Stimulated activated naive B cell treated with anti-CD40 and anti-IgM and Interleukin-4, amounts not matched to agents 10 μg/mL and 1 μg/mL and 100 μg/mL, for 72 hours (primary cell): ENCODE measurements at places on chromosomes 7 and 10.
A peak's percentile ranks its signal among the peaks of the same experiment; 100 is the strongest.

DNA sequence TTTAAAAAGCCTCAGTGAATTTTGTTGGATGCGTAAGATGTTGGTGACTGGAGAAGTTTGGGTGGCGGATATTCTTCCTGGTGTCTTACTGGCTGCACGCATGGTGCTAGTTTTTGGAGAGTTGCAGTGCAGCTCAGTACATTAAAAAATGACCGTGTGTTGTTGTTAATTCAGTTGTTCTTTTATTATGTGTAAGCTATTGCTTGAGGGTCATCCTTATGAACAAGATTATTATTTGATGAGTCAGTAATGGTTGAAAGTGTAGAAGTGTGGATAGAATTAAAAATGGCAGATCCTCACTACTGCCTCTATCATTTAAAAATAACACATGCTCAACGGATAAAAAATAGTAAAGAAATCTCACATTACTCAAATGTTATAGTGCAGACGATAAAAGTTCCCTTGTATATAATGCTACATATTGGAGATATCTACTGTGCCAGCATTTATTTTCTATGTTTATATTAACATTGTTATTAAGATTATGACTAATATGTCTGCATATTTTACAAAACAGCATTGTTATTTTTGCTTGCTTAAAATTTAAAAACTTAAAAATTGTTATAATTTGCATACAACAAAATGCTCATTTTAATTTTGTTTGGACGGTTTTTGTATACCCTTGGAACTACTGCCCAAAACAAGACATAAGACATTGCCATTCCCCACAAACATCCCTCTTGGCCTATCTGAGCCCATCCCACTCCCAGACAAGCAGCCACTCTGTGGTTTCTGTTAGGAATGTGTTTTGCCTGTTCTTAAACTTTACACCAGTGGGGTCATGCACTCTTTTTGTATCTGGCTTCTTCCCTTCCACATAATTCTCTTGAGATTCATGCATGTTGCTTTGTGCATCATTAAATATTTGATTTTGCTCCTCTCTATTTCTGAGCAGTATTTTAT is 142.0 kb downstream of the DOCK1 start:
- no peak for DNase-seq

DNA sequence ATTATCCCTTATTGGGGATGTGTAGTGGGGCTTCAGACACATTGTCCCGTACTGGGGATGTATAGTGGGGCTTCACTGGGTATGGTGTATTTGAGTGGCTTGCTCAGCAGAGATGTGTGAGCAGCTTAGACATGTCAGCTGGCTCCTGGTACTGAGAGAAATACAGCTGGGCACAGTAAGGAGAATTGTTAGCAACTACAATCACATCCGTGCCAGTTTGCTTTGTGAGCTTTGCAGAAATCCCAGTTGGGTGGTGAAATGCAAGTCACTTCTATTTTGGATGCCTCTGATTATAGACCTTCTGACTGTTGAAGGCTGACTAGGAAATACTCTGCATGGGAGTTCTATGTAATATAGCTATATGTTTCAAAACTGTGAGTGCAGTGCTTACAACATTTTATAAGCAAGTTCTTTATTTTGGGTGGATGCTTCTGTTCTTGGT is 10.8 kb downstream of the CCNY start:
- no peak for DNase-seq

DNA sequence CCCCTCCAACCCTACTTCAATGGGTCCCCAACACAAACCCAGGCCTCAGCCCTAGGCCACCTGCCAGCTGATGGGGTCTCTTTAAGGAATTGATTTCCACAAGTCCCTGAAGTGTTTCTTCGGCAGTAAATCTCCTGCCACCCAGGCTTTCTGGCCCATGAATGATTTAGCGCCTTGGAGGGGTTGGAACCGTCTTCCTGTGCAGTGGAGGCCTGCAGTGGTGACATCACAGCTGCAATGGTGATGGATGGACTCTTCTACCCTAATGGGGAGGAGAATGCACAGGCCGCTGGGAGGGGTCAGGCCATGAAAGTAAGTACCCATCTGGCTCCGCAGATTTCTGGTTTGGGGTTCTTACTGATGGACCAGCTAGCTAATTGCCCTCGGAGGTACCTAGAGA is 163.8 kb downstream of the UBE2H start:
- no peak for DNase-seq

DNA sequence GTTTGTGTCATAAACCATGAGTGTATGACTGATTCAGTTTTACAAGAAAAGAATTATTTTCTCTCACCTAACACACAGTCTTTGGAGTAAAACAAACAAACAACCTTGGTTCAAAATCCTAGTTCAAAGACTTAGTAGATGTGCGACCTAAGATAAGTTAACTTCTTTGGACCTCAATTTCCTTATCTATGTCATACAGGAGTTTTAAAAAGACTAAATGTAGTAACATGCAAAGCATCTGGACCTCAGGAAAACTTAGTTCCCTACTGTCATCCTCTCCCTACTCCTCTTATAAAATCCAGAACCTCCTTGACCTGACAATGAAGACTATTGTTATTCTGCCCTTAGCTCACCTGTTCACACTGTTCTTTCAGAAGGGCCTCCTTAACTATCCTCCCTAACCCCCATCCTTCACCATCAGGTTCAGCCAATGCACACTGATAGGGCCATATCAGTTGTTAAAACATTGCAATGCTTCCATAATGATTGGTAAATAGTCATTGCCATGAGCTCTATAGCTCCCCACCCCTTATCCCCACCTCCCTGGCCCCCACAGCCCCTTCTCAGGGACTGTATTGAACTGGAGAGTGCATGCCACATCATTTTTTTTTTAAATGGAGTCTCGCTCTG is 28.8 kb upstream of the CCNJ start:
- DNase-seq = no peak

DNA sequence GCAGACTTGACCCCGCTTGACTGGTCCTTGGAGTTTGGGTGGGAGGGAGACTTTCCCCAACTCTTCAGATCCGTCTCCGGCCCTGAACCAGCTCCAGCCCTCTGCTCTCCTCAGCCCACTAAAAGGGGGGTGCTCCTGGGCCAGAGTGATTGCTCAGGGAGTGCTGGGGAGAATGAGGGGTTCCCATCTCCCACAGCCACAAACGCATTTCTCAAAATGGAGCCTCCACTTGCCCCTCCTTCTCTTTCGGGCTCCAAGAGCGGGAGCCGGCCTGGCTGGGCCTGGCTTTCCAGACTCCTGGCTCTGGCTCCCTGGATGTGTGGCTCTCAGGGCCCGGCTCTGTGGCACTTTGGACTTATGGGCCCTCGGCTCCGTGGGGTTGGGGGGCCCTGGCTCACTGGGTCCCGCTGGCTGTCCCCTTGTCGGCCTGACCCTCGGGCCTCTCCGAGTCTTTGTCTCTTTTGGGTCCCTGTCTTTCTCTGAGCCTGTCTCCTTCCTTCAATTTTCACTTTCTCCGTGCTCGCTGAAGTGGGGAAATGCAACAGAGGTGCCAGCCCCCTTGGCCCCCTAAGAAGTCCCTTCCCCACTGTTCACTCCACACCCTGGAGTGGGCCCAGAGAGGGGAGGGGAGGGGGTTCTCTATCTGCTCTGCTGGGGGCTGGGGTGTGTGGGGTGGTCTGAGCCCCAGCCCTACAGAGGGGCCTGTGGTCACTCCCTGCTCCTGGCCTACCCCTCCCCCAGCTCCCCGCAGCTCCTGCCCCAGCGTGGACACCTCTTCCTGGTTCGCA is 713 bp downstream of the LZTS2 start:
- DNase-seq = no peak

- DNase-seq = no peak
Observed at GRCh38 chr10:7551950-7552716, 114.6 kb downstream of the ITIH5 start.

GRCh38 chr10:116742367-116743265 is at the start of gene HSPA12A:
TSS of gene HSPA12A (minus strand) at chr10:116742566. CDS start at chr10:116742469, 97 bp downstream.
- peak; percentile 18 for DNase-seq

DNA sequence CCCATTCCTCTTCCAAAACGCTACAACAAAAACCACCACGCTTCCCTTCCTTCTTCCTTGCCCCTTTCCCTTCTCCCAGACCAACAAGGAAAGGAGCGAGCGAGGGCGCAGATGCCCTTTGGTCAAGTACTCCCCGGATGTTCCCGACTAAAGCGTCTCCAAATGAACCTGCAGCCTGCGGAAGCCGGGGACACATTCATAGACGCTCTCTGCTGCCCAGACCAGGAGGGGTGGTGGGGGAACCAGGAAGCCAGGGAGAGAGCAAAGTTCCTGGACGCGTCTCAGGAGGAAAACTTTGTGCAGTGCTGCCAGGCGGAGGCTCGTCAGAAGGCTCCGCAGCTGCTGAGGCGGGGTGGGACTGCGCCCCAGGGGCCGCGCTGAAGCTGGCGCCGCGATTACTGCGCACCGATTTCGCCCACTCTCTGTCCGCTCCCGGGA is 754 bp downstream of the SEMA3D start:
- DNase-seq = no peak

DNA sequence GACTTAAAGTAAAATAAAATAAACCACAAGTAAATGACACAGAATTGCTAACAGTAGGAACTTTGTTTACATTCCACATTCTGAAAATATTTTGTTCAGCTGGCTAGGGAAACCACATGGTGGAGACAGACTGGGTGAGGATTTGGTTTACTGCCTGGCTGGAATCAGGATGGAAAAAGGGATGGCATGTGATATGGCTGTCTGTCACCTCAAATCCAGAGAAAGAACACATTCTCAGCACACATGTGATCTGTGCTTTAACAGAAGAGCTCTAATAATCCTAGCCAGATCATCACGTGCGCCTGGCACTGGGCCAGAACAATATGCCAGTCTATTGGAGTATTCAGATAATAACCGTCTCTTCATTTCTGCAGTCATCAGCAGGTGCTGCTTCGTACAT is 90.9 kb upstream of the PIP4K2A start:
- no peak for DNase-seq

GRCh38 chr7:17299483-17299991 is 1.1 kb downstream of the AHR start:
- DNase-seq = no peak

GRCh38 chr10:19493917-19494316 is 322.3 kb upstream of the PLXDC2 start:
- DNase-seq = no peak

GRCh38 chr7:76220185-76221057 is 18.7 kb downstream of the SRRM3 start:
- DNase-seq = no peak

GRCh38 chr10:12333380-12334185 is 15.8 kb upstream of the CAMK1D start:
- peak; percentile 75 for DNase-seq

- no peak for DNase-seq
Observed at GRCh38 chr10:51073453-51074237, 642 bp upstream of the PRKG1 start.

GRCh38 chr10:114822444-114823076 is 980 bp downstream of the FHIP2A start:
- DNase-seq = peak; percentile 18

GRCh38 chr7:16644636-16645592 is 640 bp downstream of the ANKMY2 start:
- DNase-seq = peak; percentile 40

GRCh38 chr7:17942231-17942630 is 1.9 kb upstream of the SNX13 start:
- DNase-seq = no peak

GRCh38 chr10:42997151-42997848 is 79.6 kb upstream of the RET start:
- DNase-seq = no peak

- DNase-seq = no peak
Observed at GRCh38 chr10:33698033-33698432, 363.6 kb upstream of the NRP1 start.
